ENCODE measurements at places on chromosomes 7 and 10.

DNA sequence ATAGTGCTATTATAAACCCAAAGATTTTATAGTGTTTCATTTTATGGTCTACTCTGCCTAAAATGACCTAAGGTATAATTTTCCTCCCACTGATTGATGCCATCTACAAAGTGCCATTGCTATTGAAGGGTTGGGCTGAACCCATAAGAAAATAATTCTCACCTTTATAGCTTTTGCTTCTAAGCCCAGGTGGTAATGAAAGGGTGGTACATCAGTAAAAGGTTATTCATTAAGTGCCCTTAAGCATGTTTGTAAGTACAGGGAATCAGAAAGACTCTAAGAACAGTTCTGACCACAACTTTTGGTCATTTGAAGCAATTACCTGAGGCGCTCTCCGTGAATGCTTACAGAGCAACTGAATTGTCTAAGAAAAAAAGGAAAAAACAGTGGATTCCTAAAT lies 1247.3 kb downstream of the NXPH1 start:
- ATAC-seq, result no peak

DNA sequence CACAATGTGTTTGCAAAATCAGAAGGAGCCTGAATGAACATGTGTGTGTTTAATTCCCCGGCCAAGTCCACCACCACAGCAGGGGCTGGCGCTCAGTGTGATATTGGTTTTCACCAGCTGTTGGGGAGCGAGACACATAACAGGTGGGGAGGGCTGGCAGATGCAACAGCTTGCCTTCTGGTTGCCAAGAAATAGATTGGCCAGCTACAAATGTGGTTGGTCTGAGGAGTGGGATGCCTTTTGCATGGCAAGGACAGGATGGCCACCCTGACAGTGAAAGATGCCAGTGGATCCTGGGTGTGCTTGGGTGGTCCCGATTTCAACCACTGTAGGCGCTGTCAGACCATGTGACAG lies 292.5 kb upstream of the FZD8 start:
- ATAC-seq, result no peak

DNA sequence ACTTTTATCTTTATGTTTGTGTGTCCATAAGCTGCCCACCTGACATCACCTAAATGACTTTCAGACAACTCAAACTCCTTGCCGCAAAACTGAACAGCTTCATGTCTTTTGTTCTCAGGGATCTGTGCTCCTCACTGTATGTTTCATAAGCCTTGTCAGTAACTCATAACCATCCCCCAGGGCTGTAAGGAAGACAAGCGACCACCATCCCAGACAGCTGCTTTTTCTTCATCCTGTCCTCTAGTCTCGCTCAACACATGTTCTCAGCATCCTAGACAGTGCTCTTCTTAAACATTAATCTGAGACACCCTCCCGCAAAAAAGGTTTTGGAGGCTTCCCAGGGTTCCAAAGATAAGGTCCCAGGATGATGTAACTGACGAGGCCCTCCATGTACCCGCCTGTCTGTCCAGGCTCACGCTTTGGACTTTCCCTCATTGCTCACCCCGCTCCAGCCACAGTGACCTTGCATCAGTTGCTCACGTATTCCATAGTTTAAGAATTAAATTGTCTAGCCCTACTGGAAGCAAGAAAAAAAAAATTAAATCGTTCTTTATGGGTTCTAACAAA lies 69.8 kb downstream of the MAP3K8 start:
- no peak for ATAC-seq

DNA sequence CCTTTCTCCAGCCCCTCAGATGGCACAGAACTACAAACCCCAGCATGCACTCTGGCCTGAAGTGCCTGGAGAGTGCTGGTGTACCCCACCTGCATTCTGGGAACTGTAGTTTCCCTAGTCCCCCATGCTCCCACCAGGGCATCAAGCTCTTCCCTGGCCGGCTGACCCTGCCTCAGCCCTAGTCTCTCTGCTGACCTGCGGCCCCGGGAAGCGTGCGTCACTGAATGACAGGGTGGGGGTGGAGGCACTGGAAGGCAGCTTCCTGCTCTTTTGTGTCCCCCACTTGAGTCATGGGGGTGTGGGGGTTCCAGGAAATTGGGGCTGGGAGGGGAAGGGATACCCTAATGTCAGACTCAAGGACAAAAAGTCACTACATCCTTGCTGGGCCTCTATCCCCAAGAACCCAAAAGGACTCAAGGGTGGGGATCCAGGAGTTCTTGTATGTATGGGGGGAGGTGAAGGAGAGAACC lies 2.1 kb downstream of the NOS3 start:
- no peak for ATAC-seq

- no peak for ATAC-seq
Observed at GRCh38 chr10:106189292-106189691, 975.2 kb downstream of the SORCS1 start.

- no peak for ATAC-seq
Observed at GRCh38 chr10:96334616-96335526, 23.9 kb downstream of the OPALIN start.

- ATAC-seq, result no peak
Observed at GRCh38 chr10:9038146-9038714, 983.7 kb downstream of the GATA3 start.

DNA sequence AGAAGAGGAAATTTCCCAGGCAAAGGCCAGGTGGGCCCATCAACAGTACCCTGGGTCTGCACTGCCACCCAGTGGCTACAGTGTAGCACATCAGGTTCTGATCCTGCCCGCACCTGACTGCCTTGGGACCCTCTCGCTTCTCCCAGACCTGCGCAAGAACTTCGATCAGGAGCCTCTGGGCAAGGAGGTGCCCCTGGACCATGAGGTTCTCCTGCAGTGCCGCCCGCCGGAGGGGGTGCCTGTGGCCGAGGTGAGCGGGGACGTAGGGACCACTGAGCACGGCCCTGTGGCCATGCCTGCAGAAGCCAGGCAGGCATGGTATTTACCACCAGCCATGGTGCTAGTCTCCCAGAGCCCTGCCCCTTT lies 33.9 kb upstream of the SLC29A3 start:
- ATAC-seq, result no peak

DNA sequence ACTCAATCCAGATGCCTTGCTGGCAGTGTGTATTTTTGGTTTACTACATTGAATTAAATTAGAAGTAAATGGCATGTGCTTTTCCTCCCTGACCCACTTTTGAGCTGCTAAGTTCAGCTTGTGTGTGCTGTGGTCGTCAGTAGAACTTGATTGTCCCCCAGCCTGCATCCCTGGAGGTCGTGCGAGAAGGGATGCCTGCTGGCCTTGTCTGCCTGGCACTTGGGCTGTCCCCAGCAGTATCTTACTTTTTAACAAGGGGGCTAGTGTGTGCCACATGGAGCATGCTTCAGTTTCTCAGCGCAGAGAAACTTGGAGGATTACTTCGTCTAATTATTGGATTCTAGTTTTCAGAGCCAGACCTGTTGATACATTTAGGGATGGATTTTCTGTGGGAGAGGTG lies 80.2 kb downstream of the ADCY1 start:
- ATAC-seq, result no peak

GRCh38 chr7:142414915-142415314 lies 157.1 kb upstream of the PRSS58 start:
- no peak for ATAC-seq

- ATAC-seq, result no peak
Observed at GRCh38 chr7:144768633-144769032, 67.2 kb downstream of the TPK1 start.

GRCh38 chr7:116560021-116560970 lies 35.5 kb downstream of the CAV1 start:
- ATAC-seq, result no peak

DNA sequence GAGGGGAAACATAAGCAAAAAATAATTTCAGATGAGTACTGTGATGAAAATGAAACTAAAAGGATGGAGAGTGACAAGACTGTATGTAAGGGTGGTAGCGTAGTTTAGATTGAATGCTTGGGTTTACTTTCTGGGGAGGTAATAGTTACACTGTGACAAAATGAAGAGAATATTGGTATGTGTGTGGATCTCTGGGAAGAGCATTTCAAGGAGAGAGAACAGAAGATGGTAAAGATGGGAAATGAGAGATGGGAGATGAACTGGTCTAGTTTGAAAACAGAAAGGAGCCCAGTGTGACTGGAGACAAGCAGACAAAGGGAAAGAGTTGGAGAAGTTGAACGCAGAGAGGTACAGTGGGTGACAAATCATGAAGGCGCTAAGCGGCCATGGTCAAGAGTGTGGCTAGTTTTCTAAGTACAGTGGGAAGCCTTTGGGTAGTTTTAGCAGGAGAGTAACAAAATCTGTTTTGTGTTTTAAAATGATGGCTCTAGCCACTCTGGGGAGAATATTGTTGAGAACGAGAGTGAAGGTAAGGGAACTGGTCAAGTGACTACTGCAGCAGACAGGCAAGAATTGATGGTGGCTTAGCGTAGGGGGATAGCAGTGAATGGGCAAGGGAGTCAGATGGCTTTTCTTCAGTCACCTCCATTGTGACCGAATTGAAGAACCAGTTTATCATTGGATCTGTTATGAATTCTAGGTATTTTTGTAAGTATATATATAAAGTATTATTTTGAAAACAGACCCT lies 22.6 kb downstream of the PALS2 start:
- peak; percentile 59 for ATAC-seq

- no peak for ATAC-seq
Observed at GRCh38 chr7:93836116-93836515, 54.4 kb downstream of the TFPI2 start.

DNA sequence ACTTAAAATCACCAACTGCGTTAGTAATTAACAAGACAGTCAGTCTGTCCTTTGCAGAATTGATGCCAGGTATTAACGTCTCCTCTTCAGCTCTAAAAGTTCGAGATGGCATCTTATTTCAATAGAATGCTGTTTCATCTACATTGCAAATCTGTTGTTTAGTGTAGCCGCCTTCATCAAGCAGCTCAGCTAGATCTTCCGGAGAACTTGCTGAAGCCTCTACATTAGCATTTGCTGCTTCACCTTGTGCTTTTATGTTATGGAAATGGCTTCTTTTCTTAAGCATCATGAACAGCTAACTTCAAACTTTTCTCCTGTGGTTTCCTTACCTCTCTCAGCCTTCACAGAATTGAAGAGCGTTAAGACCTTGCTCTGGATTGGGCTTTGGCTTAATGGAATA lies 95.5 kb upstream of the FAM20C start:
- ATAC-seq, result no peak

DNA sequence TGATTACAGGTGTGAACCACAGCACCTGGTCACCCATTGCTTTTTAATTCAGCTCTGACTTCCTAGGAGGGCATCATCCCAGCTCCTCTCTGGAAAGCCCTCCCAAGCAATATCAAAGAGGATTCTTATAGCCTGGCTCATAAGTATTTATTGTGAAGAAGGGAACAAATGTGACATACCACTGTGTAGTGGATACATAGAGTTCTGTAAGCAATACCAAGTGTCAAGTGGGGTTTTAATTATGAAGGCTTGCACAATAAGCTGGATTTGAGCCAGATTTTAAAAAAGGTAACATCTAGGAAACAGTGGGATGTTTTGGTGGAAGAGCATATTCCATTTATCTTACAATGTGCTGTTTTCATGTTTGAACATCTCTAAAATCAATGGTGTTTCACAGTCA lies 19.0 kb upstream of the PRTFDC1 start:
- ATAC-seq, result no peak

DNA sequence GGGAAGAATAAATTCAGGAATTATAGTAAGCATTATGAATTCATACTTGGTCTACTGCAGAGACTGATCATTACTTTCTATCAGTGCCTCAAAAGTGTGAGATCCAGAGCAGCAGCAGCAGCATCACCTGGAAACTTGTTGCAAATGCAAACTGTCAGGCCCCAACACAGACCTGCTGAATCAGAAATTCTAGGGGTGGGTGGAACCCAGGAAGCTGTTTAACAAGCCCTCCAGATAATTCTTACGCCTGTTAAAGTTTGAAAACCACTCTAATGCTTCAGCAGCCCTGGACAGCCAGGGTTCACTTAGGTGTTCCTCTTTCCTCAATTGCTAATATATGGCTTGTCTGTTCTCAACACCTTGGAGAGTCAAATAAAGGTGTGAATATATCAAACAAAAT lies 19.5 kb downstream of the CACUL1 start:
- no peak for ATAC-seq

- ATAC-seq, result no peak
Observed at GRCh38 chr10:44198096-44198779, 186.7 kb downstream of the CXCL12 start.

- no peak for ATAC-seq
Observed at GRCh38 chr10:58575491-58575890, 62.8 kb downstream of the BICC1 start.

GRCh38 chr10:78934532-78934898 lies 134.3 kb upstream of the ZMIZ1 start:
- no peak for ATAC-seq

DNA sequence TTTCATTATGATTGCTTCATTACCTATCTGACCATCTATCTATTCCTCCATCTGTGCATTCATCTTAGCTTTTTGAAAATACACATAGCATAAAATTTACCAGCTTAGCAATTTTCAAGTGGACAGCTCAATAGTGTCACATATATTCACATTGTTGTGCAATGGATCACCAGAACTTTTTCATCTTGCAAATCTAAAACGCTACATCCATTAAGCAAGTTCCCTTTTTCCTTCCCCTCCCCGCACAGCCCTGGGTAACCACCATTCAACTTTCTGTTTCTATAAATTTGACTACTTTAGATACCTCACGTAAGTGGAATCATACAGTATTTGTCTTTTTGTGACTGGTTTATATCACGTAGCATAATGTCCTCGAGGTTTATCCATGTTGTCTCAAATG lies 78.0 kb upstream of the ADRB1 start:
- ATAC-seq, result no peak

DNA sequence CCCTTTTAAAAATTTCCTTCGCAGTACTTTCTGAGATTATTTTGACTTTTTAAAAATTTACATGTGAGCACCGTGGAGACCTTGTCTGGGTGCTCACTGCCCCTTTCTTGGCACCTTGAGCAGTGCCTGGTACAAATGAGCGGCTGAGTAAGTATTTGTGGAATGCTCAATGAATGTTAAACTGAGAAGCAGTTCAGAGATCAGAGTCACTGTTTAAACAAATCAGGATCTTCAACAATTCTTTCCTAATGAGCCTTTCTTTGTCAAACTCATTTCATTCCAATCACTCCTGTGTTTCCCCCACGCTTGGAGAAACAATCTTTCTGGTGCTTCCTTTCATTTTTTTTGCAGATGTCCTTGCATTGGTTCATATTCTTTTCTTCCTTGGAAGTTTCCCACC lies 611.3 kb upstream of the GALNT17 start:
- ATAC-seq, result no peak

Data from activated CD4-positive, CD25-positive, alpha-beta regulatory T cell treated with anti-CD3 and anti-CD28 coated beads, Interleukin-2, amount 50 U/mL, for 24 hours (primary cell).